ENCODE measurements at places on chromosomes 16 and 17.

- no peak for DNase-seq
Measured at GRCh38 chr17:1029196-1029921, 32.4 kb downstream of the TIMM22 start.

DNA sequence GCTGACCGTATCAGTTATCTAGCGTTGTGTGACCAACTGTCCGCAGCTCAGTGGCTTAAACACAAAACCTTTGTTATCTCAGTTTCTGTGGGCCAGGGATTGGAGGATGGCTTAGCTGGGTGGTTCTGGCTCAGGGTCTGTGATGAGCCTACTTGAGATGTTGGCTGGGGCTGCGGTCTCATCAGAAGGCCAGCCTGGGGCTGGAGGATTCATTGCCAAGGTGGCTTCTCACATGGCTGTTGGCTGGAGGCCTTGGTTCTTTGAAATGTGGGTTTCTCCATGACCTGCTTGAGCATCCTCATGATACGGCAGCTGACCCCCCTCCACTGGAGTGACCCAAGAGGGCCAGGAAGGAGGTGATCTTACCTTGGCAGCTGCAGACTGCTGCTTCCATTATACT lies 16.7 kb downstream of the GSE1 start:
- no peak for DNase-seq

GRCh38 chr17:81924557-81925532 lies 2.7 kb downstream of the MAFG start:
- DNase-seq = no peak

- DNase-seq = no peak
Measured at GRCh38 chr17:76598004-76598439, 12.4 kb upstream of the ST6GALNAC2 start.

DNA sequence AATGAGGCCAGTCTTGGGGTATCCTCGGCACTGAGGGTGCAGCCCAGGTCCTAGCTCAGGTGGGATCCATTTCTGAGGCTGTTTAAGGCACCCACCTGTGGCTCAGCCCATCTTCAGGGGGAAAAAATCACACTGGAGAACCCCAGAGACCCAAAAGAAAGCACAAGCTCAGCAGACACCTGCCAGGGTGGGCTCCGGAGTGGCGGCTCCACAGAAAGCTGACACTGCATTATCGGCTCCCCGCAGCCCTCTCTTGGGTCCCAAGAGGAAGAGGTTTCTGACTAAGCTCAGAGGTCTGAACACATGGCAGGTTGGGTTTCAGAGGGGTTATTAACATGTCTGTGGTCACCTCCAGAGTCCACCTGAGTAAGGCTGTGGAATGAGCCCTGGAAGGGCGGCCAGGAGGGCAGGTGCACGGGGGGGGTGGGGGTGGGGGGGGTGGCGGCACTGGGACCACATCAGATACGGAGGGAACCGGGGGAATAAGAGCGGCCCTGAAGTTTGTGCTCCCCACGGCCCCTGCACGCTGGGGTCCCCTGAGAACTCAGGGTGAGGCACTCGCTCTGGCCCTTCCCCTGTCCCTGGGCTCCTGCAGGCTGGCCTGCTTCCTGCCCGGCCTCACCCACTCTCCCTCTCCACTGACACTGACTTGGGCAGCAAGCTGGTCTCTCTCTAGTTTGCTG lies 79.5 kb downstream of the TIMM22 start:
- no peak for DNase-seq

DNA sequence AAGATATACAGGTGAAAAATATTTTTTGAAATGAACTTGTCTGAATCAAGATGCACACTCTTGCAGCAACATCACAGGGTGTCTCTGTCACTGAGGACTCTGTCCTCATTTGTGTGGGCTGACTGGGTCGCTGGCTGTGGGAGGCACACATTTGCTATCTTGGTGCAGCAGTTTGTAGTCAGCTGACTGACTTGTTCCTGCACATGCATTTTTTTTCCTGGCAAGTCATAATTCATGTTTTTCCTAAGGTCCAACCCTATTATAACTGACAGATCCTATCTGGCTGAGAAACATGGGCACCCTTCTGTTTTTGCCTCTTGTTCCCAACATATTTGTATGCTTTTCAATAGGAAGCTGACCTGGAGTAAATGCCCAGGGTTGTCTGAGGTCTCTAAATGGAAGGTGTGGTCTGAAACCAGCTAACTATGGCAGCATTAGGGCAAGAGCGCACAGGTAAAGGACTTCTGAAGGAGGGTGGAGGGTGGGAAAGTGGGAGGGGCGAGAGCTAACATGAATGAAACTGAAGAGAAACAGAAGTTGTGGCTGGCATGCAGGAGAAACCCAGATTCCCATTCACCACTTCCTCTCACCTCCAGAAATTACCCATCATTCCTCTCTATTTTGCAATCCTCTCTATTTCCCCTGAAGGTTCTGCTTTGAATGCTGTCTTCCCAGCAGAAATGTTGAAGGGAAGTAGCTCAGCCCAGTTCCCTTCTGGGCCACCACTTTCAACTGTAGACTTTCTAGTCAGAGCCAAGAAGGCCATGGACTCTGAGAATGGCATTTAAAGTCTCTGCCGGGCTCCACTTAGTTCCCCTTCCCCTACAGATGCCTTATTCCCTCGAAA lies 166.1 kb downstream of the PRKCA start:
- DNase-seq = no peak
